NCI-H1694 (cell line): ENCODE measurements at places on chromosomes 2 and 18.

DNA sequence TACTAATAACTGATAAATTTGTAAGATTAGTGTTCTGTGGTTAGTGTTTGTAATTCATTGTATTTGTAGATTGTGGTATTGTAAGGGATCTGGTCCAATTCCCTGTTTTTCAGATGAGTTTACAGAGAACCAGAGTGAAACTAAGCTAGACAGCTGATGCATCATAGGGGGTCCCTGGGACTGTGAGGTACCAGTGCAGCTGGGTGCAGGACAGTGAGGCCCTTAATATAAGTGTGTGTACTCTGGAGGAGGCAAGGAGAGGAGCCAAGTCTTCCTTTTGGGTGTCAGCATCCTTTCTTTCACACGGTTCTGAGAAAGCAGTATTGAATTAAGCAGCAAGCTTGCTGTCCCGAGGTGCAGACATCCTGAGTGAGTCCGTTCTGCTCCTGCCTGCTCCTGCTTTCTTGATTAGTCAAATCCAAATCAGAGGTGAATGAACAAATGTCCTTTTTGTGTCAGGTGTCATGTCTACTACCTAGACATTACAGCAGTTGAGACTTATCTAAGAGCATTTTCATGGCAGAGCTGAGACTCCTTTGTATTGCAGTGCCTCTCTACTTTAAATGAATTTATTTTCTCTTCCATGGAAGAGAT lies 194.9 kb downstream of the MCFD2 start:
- DNase-seq, result no peak

GRCh38 chr2:142892715-142893114 lies 15.3 kb downstream of the KYNU start:
- no peak for DNase-seq

- DNase-seq, result no peak
Observed at GRCh38 chr2:227221120-227221519, 56.7 kb downstream of the COL4A3 start.

- DNase-seq, result no peak
Observed at GRCh38 chr2:235384624-235385023, 109.2 kb upstream of the AGAP1 start.

GRCh38 chr2:52369178-52369577 lies 1337.2 kb upstream of the NRXN1 start:
- DNase-seq, result no peak

- no peak for DNase-seq
Observed at GRCh38 chr2:238972146-238972445, 124.2 kb downstream of the TWIST2 start.

DNA sequence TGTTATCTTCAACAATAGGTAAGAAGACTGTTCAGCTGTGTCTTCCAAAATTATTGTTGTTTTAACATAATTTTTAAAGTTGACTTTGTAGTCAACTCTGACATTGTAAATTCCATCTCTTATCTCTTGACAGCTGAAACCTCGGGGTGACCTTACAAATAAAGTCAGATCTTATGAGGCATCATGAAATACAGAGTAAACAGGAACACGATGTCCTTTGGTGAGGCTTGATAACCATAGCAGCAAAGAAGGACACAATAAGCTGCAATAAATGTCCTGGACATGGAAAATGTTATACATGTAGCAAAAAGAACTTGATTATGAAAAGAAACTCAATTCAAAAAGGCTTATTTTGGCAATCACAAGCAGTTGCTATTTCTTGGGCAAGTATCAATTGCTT lies 618.9 kb upstream of the SLC39A10 start:
- no peak for DNase-seq
